CD4-positive, alpha-beta T cell treated with Interleukin-15 for 4 hours (primary cell): ENCODE measurements at places on chromosomes 5 and 9.

DNA sequence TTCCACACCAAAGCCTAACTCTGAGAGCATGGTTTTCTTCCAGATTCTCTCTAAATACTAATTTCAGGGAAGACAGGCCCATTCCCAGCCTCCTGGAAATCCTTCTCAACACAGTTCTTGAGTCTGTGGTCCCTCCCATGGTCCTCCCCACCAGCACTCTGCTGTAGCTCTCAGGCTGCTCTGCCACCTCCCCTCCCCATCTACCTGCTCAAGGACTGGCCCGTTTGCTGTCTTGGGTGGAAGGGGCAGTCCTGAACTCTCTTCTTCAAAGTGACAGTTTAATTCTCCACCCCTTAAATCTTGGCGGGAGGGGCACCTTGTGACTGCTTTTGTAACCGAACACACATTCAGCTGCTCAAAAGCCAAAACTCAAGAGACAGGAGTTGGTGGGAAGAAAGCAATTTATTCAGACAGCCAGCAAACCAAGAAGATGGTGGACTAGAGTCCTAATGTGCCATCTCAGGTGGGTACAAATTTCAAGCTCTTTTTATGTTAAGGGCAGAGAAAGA is 7.6 kb upstream of the LCN15 start:
- DNase-seq, result no peak

DNA sequence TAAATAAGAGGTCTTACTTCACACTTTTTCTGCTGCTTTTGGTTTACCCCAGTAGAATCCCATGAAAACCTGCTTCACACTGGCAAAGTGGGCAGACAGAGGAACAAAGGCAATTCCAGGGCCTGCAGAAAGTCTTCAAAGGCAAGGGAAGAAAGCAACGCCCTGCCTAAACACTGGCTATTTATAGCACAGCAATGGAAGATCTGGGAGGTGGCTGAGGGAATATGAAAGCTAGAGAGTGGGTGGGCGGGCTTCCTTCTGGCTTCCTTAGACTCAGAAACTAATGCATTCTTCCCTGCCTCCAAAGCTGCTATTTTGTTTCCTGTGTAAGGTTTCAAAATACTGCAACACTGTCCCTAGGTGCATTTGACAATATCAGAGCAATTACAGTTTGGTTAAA is 46.8 kb downstream of the ELAVL2 start:
- no peak for DNase-seq

DNA sequence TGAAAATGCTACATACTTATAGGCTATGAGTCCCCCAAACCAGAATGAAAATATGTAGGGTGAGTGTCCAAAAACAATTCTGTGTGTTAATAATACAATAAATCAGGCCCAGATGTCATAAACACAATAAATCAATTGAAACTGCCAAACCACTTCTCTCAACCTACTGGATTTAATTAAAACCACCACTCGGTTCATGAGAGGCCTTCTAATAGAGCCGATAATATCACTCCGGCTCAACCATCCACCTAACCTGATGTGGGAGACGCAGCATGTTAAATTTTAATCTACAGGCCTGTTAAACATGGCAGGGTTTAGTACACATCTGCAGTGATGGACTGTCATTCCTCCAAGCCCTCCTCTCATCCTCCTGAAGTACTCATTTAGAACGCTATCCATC is 734.5 kb upstream of the ZNF608 start:
- DNase-seq, result no peak

- DNase-seq, result no peak
These were observed 196.6 kb upstream of the RASEF start for GRCh38 chr9:83259558-83259957.

DNA sequence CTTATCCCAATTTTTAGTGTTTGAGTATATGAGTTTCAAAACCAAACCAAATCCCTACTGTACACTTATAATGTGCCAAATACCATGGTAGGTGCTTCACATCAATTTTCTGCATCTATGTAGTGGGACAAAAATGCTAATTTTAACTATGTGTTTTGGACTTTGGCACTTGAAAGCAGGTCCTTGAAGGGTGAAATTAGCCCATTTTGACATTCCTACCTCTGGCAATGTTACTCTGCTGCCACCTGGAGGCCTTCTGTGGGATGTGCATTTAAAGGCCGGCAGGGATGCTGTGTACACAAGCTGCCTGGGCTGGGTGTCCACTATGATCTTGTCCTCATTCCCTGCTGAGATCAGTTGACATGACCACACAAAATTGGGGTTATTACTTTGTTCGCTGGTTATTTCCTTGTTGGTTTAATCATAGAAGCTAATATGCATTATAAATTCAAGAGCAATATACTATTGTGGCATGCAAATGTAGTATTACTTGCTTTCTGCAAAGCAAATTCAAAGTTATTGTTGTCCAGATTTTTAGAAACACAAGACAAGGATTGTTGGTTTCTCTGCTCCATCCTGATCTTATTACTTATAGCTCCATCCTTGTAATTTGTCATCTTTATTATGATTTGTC is 166.8 kb downstream of the ARHGEF28 start:
- peak; percentile 69 for DNase-seq

GRCh38 chr9:104808035-104808614 is 44.2 kb downstream of the NIPSNAP3B start:
- DNase-seq, result no peak

DNA sequence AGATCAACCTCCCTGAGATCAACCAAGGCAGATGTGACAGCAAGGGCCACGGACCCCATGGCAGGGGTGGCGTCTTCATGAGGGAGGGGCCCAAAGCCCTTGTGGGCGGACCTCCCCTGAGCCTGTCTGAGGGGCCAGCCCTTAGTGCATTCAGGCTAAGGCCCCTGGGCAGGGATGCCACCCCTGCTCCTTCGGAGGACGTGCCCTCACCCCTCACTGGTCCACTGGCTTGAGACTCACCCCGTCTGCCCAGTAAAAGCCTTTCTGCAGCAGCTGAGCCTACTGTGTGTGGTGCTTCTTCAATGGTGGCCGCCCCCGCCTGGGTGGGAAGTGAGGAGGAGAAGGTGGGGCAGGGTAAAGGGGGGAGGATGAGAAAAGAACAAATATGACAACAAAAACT is 8.3 kb downstream of the GPX3 start:
- no peak for DNase-seq

- no peak for DNase-seq
These were observed 27.7 kb downstream of the CAMK4 start for GRCh38 chr5:111251921-111252320.
